ENCODE measurements at places on chromosomes 6 and 20.

GRCh38 chr6:24127316-24127715, 1.3 kb downstream of the NRSN1 start:
- DNase-seq, result no peak

DNA sequence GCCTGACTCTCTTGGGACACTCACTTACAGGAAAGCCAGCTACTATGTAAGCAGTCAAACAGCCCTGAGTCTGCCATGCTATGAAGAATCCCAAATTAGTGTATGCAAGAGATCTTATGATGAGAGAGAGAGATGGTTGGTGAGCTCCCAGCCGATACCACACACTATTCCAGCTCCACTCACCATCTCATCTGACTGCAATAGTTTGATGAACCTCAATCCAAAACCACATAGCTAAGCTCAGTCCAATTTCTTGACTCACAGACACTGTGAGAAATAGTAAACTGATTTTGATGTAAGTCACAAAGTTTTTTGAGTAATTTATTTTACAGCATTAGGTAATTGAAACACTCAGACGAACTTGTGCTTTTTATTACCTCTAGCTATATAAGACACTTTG, 441.4 kb downstream of the COL12A1 start:
- DNase-seq, result no peak

DNA sequence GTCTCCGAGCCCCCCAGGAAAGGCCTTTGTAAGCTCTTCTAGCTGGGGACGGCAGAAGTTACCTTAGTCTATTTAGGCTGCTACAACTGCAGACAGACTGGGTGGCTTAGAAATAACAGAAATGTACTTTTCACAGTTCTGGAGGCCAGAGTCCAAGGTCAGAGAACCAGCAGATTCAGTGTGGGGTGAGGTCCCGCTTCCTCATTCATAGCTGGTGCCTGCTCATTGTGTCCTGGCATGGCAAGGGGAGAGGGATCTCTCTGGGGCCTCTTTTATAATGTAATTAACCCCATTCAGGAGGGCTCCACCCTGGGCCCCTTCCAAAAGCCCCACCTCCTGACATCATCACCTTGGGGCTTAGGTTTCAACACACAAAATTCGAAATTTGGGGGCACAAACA, 315.1 kb downstream of the CDH4 start:
- DNase-seq, result no peak

DNA sequence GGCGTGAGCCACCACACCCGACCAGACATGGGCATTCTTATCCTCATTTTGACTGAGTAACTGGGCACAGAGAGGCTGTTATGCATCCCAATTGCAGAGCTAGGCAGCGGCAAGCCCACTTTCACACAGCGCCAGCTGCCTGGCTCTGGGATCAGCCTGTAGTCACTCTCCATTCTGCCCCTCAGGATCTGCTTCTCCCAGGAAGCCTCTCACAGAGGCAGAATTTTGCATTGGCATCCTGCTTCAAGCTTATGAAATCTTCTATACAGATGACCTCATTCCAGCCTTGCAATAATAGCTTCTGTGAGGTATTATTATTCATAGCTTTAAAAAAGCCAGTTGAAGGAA, 37.0 kb upstream of the IER3 start:
- DNase-seq, result no peak

GRCh38 chr6:145258122-145258521, 477.2 kb downstream of the EPM2A start:
- DNase-seq, result no peak

DNA sequence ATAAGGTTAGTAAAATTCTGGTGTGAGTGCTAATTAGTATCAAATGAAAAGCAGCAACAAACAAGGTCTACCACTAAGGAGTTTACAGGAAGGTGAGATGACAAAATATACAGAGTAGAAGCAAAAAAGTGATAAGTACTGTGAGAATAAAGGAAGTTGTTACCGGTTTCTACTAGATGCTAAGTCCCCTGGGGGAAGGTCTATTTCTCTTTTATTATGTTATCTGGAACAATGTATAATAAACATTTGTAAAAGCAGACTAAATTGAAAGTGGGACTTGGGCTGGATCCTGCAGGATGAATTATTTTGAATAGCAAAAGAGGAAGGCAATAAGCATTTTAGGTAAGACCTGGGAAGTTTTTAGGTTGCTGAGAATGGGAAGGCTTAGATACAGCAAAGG, 158.7 kb upstream of the SLC22A16 start:
- no peak for DNase-seq

GRCh38 chr6:154538640-154539191, 28.2 kb upstream of the CNKSR3 start:
- no peak for DNase-seq

DNA sequence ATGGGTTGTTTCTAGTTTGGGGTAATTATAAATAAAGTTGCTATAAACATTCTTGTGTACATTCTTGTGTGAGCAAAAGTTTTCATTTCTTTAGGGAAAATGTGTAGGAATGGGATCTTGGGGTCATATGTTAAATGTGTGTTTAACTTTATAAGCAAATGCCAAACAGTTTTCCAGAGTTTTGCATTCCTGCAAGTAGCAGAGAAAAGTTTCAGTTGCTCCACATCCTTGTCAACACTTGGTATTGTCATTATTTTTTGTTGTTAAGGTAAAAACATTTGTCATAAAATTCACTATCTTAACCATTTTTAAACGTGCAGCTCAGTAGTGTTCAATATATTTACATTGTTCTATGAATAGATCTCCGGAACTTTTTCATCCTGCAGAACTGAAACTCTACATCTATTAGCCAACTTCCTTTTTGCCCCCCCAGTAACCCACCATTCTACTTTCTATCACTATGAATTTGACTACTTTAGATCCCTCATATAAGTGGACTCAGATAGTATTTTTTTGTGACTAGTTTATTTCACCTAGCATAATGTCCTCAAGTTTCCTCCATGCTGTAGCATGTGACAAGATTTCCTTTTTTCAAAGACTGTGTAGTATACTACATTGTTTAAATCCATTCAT, 48.4 kb downstream of the PHACTR2 start:
- no peak for DNase-seq

DNA sequence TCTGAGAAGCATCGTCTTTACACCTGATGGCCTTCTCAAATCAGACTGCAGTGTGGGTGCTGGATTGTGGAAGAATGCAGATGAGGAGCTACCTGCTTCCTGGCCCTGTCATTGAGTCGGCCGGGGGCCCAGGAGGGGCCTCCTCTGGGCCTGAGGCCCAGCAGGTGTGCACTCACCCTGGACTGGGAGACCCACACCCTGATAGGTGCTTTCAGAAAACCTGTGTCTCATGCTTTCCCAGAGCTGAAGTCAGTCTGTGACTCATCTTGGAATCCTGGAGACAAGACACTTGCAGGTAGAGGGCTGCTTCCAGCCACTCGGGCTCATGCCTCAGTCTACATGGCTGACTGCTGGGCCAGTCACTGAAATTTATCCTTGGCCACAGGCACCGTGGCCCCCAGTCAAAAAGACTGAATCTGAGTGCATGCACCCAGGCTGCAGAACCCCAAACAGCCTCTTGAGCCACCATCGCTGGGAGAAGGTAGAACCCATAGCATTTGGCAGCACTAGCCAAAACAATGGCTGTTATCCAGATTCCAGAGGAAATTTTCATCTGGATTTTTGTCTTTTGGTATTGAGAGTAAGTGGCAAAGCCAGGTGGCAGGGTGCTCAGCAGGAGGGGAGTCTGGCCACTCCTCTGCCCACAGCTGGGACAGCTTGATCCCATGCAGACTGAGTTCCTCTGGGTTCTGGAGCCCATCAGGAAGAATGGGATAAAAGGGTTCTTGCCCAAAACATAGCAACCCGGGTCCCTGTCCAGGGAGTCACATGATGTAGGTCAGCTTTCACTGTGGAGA, 182.0 kb upstream of the CST7 start:
- no peak for DNase-seq

DNA sequence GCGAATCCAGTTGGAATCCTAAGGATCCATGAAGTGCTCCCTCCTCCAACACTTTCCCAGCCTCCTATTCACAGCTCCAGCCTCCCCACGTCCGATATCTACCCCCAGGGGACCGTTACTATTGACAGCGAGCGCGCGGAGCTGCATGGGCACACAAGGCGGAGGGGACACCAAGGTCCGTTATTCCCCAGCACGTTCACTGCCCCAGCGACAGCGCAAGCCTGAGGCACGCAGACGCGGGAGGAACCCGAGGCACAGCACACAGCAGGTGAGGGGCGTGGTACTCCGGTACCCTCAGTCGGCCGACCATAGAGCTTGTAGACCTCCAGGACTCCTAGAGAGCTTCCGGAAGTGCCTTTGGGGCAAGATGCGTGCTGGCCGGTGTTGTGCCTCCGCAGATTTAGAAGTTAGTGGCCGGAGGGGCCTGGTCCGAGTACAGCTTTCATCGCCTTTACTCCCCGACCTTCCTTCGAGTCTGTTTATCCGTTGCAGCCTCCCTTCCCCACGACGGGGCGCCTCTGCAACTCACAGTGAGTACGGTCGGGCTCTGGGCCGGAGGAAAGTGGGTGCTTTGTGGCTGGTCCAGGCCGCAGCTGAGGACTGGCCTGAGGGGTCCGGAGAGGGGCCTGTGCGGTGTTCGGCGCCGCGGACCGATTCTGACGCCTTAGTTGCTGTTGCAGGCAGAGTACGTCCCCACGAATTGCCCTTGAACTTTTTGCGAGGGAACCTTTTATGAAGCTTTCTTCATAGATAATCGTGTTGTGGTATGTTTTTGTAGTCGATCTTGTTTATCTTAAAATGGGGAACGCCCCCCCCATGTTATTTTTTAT, at the start of gene ZKSCAN8:
Gene ZKSCAN8, plus strand, starts transcription at position 384 of the 830 bp plus-strand sequence. CDS start 6,525 bp downstream, outside the sequence.
- DNase-seq, result peak; percentile 89

- no peak for DNase-seq
Observed at GRCh38 chr20:2052741-2053140, 48.9 kb upstream of the STK35 start.

DNA sequence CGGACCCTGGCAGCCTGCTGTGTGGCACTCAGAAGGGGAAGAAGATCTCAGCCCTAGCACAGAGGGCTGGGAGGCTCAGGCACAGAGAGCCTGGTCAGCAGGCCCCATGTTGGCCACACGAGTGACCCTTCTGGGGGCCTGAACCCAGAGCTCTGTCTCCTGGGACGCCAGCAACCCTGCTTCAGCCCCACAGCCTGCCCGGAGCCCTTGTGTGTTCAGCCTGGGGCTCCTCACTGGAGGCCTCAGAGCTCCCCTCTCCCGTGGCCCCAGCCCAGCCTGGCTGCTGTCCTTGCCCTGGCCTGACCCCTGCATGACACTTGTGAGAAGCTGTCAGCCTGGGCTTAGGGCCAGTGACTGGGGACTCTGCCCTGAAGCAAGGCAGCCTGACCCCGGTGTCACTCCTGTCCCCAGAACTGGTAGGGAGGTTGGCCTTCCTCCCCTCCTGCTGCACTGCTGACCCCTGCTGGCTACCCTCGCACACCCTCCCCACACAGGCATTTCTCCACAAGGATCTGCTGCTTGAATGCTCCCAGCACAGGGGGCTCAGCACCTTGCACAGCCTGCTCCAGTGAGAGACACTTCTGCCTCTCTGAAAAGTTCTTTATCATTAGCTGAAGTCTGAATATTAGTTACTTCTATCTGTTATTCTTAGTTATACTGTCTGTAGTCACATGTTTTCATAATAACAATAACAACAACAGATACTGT, 15.4 kb upstream of the IP6K3 start:
- DNase-seq, result peak; percentile 75

- DNase-seq, result no peak
Observed at GRCh38 chr20:18176318-18176785, 38.7 kb downstream of the KAT14 start.

- DNase-seq, result peak; percentile 30
Observed at GRCh38 chr20:13119583-13119982, 101.5 kb upstream of the ISM1 start.

DNA sequence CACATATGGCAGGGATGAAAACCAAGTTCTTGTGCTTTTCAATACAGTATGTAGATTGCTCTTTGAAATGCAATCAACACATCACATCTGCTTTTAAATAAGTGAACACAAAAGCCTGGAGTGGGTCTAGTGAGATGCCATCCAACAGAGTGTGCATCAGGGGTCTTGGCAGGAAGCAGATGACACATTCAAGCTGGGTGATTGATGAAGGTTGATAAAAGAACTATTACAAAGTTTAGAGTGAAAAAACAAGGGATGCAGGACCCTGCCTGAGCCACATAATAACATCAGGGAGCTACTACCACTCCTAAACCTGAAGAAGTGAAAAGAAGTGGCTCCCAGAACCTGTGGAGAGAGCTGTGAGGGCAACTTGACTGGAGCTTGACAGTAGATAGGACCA, 16.6 kb upstream of the PLCB1 start:
- DNase-seq, result no peak

DNA sequence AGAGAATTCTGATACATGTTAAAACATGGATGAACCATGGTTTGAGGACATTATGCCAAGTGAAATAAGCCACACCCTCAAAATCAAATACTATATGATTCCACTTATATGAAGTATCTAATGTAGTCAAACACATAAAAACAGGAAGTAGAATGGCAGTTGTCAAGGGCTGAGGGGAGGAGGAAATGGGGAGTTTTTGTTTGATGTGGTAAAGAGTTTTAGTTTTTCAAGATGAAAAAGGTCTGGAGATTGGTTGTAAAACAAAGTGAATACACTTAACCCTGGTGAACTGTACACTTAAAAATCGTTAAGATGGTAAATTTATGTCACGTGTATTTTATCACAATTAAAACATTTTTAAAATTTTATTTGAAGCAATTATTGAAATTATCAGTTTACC, 127.4 kb upstream of the GRIK2 start:
- DNase-seq, result no peak

DNA sequence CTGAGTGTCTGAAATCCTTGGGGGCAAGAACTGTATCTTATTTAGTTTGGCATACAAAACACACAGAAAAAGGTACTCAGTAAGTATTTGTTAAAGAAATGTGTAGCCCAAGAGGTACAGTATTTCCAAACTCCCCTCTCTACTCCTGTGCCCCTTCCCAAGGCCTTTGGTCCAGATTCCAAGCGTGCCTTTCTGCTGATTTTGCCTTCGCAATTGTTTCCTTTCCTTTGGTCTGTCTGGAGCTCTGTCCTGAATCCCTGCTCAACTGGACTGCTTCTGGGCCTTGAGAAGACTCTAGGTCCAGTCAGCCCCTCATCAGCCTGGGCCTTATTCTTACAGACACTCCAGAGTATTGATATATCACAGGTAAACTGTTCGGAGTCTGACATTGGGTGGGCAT, 122.2 kb upstream of the SYNCRIP start:
- DNase-seq, result no peak

DNA sequence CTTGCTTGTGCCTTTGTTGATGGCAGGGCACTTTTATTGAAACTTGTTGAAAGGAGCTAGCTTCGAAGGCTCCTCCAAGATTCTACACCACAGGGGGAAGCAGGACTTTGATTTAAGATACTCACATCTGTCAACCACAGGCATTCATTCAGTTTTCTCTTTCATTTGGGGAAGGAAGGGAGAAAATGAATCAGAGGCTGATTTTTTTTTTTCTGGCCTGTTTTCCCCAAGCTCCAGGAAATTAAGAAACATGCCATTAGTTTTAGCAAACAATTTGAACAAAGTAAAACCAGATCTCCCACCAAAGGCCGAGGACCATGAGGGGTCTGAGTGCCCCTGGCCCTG, 8.7 kb upstream of the APCDD1L start:
- no peak for DNase-seq

DNA sequence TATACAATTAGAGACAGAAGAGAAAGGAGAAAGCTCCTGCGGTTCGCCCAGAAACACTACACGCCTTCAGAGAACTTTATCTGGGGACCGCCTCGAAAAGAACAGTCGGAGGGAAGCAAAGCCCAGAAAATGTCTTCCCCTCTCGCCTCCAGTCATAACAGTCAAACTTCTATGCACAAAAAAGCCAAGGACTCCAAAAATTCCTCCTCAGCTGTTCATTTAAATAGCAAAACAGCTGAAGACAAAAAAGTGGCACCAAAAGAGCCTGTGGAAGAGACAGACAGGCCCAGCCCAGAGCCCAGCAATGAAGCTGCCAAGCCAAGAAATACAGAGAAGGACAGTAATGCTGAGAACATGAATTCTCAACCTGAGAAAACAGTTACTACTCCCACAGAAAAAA, 12.9 kb downstream of the OGFRL1 start:
- no peak for DNase-seq

Data from activated CD4-positive, alpha-beta T cell treated with anti-CD3 and anti-CD28 coated beads for 36 hours (primary cell).